Stomach (tissue), 19 donors: ENCODE measurements at places on chromosomes 13 and 19. TPM values are rescaled to one million over a fixed set of nuclear protein-coding genes. Genes with fewer than 3 reads are reported as not detected.
A peak's percentile ranks its signal among the peaks of the same experiment; 100 is the strongest.

DNA sequence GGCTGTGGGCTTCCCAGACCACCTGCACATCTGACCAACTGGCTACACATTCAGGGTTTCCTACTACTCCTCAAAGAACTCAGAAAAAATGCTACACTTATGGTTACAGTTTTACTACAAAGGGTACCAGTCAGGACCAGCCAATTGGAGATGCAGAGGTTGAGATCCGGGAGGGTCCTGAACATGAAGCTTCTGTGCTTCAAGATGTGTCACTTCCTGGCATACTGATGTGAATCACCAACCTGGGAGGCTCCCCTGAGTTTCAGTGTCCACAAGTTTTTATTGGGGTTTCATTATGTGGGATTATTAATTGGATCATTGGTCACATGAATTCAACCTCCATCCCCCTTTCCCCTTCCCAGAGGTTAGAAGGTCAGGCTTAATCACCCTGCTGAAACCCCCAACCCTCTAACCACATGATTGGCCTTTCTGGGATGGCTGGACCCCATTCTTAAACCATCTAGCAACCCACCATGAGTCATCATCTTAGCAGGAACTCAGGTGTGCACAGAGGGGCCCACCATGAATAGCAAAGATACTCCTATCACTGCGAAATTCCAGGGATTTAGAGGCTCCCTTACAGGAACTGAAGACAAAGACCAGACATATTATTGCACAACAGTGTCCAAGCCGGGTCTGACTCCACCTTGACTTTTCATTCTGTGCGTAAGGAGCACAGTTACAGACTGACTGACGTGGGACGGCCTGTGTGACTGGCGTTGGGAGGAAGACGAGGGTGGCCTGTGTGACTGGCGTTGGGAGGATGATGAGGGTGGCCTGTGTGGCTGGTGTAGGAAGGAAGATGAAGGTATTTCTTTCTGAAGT lies 90.7 kb downstream of the ATP8A2 start:
- no peaks in the 10 kb centered on the region for H3K4me1 ChIP-seq
- H3K27ac ChIP-seq: no peak overlapping the region

DNA sequence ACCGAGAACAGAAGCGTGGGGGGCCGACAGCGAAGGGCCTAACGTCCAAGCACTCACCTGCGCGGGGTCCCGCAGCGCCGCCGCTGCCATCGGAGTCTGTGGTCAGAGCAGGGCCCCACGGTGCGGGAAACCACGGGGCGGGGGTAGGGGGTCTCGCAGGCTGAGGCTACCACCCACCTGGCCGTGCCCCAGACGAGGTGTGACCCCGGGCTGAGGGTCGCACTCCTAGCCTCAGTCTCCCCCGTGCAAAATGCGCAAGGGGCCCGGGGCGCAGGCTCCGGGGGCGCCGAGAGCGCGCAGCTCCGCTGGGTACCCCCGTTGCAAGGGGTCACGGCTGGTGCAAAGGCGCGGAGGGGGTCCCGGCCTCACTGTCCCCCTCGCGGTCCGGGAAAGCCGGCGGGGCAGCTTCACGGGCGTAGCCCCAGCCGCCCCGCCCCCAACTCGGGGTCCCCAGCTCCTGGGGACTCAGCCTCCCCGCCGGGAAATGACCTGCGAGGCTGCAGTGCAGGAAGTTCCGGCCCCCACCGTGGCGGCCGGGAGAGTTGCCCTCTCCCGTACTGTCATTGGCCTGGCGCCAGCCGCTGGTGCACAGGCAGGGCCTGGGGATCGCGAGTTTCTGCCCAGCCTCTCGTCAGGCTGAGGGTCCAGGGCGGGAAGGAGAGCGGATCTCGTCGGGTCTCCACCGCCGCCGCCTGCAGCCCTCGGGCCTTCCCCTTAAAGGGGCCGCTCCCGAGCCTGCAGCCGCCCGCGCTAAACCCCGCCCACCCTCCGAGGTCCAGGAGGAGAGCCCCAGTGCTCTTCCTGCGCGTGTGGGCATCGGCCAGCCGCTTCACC lies at the start of gene ZNF792:
Gene ZNF792 (minus strand): TSS at position 657 of the 834 bp plus-strand sequence. CDS start 567 bp downstream, at position 90.
- H3K36me3 ChIP-seq: peaks cover 20% of the 10 kb centered on the region
- peak within 1 kb of the TSS; percentile 70 for H3K4me3 ChIP-seq
- DNase-seq: peak; percentile 84
- no peaks in the 10 kb centered on the region for H3K27me3 ChIP-seq
- H3K27ac ChIP-seq: peak within 1 kb of the TSS; percentile 82
- H3K4me1 ChIP-seq: peaks cover 30% of the 10 kb centered on the region

- H3K4me1 ChIP-seq: no peaks in the 10 kb centered on the region
- H3K4me3 ChIP-seq: no peak overlapping the region
- DNase-seq: no peak
- H3K27ac ChIP-seq: no peak overlapping the region
- H3K27me3 ChIP-seq: peaks cover 21% of the 10 kb centered on the region
- H3K36me3 ChIP-seq: no peaks in the 10 kb centered on the region
Measured at GRCh38 chr13:43143591-43143990, 120.2 kb downstream of the DNAJC15 start.

DNA sequence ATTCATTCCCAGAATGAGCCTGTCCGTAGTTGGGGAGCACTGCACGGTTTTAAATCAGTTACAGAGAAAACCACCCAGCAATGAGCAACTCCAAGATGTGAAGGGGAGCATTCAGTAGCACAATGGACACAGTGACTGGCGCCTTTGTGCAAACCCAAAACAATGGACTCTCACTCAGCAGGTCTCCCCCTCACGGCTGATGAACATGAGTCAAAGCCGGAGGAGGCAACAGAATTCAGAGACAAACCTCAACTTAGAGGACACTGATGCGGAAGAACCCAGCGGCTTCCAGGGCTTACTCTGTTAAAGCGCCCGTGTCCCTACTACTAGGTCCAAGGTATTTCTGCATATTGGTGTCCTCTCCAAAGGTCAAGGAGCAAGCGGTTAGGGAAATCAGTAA lies 17.7 kb downstream of the PLEKHF1 start:
- peaks cover 61% of the 10 kb centered on the region for H3K4me1 ChIP-seq
- H3K27ac ChIP-seq: no peak overlapping the region
- no peaks in the 10 kb centered on the region for H3K36me3 ChIP-seq
- no peaks in the 10 kb centered on the region for H3K27me3 ChIP-seq
- no peak overlapping the region for H3K4me3 ChIP-seq

GRCh38 chr19:14544977-14545715 lies 15.8 kb downstream of the TECR start:
- peaks cover 10% of the 10 kb centered on the region for H3K36me3 ChIP-seq
- no peak overlapping the region for H3K4me3 ChIP-seq

- no peaks in the 10 kb centered on the region for H3K27me3 ChIP-seq
- no peaks in the 10 kb centered on the region for H3K36me3 ChIP-seq
- peaks cover 11% of the 10 kb centered on the region for H3K4me1 ChIP-seq
- H3K27ac ChIP-seq: no peak overlapping the region
- H3K4me3 ChIP-seq: no peak overlapping the region
- no peak for DNase-seq
Measured at GRCh38 chr13:111547726-111548273, 227.4 kb downstream of the TEX29 start.

GRCh38 chr19:524062-524674 lies 7.4 kb upstream of the CDC34 start:
- H3K27me3 ChIP-seq: peaks cover 29% of the 10 kb centered on the region
- DNase-seq: no peak
- no peak overlapping the region for H3K4me3 ChIP-seq

GRCh38 chr13:35894636-35895035 lies 236.5 kb downstream of the DCLK1 start:
- H3K27me3 ChIP-seq: no peaks in the 10 kb centered on the region
- H3K36me3 ChIP-seq: no peaks in the 10 kb centered on the region
- no peak overlapping the region for H3K27ac ChIP-seq
- no peak for DNase-seq
- no peaks in the 10 kb centered on the region for H3K4me1 ChIP-seq

- peak overlapping the region; percentile 78 for H3K27ac ChIP-seq
- H3K4me3 ChIP-seq: no peak overlapping the region
- peaks cover 13% of the 10 kb centered on the region for H3K27me3 ChIP-seq
Measured at GRCh38 chr13:110575322-110576069, 14.0 kb upstream of the RAB20 start.

DNA sequence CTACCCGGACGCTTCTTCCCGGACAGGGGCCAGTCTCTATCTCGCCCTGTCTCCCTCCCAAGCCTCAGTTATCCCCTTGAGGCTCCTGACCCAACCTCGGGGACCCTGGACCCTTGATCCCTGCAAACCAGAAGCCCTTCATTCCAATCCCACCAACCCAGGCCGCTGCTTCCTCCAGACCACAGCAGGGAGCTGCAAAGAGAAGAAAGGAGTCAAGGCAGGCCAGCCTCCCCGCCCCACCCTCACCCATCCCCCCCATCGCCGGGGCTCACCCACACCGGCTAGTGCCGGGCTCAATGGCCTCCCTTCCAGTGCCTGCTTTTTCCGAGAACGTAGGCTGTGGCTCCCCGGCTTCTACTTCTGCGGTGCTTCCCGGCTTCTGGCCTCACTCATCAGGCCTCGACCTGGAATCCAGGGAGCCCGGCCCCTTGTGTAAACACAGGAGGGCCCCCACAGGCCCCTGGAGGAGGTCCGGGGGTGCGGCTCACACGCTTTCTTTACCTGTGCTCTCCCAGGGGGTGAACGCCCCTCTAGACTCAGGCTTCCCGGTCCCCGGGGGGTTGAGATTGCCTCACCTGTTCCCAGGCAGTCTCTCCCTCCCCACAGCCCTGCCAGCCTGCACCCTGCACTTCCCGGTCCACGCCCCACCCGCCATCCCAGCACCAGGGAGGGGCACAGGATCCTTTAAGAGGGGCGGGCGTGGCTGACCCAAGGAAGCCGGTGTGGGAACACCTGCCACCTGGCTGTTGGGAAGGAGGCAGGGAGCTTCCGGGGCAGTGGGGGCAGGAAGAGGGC lies at the start of gene FAM83E:
Gene FAM83E (minus strand): TSS at position 641 of the 795 bp plus-strand sequence. CDS start 1,704 bp downstream, outside the sequence.
- H3K36me3 ChIP-seq: peaks cover 32% of the 10 kb centered on the region
- H3K4me1 ChIP-seq: peaks cover 61% of the 10 kb centered on the region
- peak; percentile 90 for DNase-seq
- no peaks in the 10 kb centered on the region for H3K27me3 ChIP-seq

- no peaks in the 10 kb centered on the region for H3K36me3 ChIP-seq
- no peaks in the 10 kb centered on the region for H3K27me3 ChIP-seq
- no peak overlapping the region for H3K27ac ChIP-seq
- DNase-seq: no peak
- H3K4me1 ChIP-seq: no peaks in the 10 kb centered on the region
Measured at GRCh38 chr19:28297586-28298157, 915.3 kb downstream of the UQCRFS1 start.

- peaks cover 24% of the 10 kb centered on the region for H3K36me3 ChIP-seq
- H3K27ac ChIP-seq: no peak overlapping the region
- H3K4me1 ChIP-seq: peaks cover 28% of the 10 kb centered on the region
Measured at GRCh38 chr13:113951246-113951999, 22.5 kb downstream of the C13orf46 start.

DNA sequence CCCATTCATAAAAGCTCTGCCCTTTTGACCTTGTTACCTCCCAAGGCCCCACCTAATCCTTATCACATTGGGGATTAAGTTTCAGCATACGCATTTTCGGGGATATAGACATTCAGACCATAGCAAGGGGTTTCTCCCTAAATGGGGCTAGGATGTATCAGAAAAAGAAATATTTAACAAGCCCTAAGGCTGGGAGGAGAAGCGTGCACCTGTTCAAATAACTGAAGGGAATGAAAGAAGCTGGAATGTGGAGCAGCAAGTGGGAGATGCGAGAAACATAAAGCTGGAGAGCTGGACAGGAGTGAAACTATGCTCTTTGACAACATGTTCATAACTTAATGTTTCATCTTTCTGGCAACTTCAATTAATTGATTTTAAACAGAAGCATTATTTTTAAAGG lies 811.8 kb upstream of the GPC6 start:
- no peaks in the 10 kb centered on the region for H3K36me3 ChIP-seq
- DNase-seq: no peak
- no peak overlapping the region for H3K27ac ChIP-seq
- no peak overlapping the region for H3K4me3 ChIP-seq
- H3K27me3 ChIP-seq: no peaks in the 10 kb centered on the region

DNA sequence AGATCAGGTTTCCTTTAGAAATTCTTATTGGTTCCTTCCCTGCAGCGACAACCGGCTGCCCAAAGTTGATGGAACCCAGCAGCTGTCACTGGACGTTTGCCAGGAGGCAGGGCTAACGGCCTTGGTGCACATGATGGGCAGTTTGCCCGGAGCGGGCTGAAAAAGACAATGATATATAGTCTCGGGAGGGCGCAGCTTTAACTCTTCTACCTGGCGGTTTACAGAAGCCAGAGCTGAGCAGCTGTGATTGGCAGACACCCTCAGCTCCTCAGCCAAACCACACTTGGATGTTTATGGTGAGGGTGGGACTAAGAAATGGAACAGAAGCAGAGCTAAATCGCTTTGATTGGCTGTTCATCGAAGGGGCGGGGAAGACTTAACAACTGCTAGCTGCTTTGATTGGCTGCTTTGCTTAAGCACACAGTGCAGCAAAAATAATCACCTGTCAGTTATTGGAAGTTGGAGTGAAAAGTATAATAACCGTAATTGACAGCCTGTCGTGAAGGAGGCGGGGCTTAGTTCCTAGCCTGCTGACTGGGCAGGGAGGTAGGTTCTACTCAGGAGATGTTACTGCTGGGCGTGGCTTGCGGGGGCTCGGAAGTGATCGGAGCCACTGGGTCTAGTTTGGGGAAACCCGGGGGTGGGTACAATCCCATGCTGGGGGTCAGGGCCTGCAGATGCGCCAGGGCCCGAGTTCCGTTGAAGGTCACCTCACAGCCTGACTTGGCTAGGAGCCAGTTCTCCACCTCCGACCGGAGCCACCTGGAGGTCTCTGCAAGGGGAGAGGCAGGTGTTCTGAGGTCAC lies 7.5 kb downstream of the EMP3 start:
- H3K27ac ChIP-seq: peak overlapping the region; percentile 94
- H3K36me3 ChIP-seq: peaks cover 25% of the 10 kb centered on the region
- H3K27me3 ChIP-seq: no peaks in the 10 kb centered on the region
- peaks cover 36% of the 10 kb centered on the region for H3K4me1 ChIP-seq

GRCh38 chr13:28659621-28659970 lies 666 bp downstream of the POMP start:
- peak overlapping the region; percentile 84 for H3K4me3 ChIP-seq
- no peaks in the 10 kb centered on the region for H3K27me3 ChIP-seq
- peak overlapping the region; percentile 95 for H3K27ac ChIP-seq
- DNase-seq: no peak
- peaks cover 15% of the 10 kb centered on the region for H3K36me3 ChIP-seq

DNA sequence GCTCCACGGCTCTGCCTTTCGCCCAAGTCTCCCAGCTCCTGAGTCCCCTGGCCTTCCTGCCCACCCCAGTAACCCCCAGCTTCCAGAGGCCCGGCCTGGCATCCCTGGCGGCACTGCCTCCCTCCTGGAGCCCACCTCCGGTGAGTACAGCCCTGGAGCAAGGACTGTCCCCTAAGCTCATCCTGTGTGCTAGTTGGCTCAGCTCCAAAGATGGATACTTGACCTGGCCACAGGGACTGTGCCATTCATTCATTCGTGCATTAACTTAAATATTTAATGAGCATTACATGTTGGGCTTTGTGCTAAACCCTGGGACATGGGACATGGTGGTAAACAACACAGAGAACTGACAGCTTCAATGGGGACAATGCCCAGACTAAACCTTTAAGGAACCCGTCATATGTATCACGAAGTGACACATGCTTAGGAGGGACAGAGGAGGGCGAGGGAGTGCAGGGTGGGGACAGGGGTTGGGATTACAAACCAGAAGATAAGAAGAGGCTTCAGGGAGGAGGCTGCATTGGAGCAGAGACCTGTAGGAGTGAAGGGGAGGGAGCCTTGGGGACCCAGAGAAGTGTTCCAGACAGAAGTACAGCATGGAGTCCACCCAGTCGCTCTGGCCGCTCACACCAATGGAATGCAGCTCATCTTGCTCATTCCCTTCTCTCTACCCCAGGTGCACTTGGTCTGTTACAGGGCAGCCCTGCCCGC lies 6.9 kb upstream of the OVOL3 start:
- DNase-seq: no peak
- H3K36me3 ChIP-seq: peaks cover 36% of the 10 kb centered on the region
- H3K4me3 ChIP-seq: no peak overlapping the region
- no peaks in the 10 kb centered on the region for H3K27me3 ChIP-seq

Gene ZNF284
- 4.1 TPM for total RNA-seq

Gene ZNF99
- not detected for total RNA-seq

Gene CCNE1
- not detected for total RNA-seq

Gene C19orf85
- not detected for total RNA-seq
